Kidney tubule cell (primary cell): ENCODE measurements at places on chromosomes 5 and 9.

DNA sequence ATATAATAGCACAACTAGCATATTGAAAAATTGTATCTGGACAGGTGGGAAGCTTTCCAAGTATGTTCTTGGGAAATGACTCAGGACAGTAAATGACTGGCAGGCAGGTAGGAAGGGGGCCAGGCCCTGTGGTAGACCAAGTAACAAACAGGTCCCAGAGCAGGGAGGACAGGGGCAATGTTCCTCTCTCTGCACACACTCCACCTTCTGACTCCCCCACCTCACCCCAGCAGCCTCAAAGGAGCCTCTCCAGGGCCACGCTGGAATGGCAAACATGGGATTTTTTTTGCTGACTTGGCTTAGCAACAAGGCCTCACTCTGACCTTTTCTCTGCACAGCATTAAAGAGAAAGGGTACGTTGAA, 31.1 kb upstream of the IQGAP2 start:
- DNase-seq = peak; percentile 33

GRCh38 chr5:159749146-159749545, 167.1 kb upstream of the ADRA1B start:
- DNase-seq = no peak

DNA sequence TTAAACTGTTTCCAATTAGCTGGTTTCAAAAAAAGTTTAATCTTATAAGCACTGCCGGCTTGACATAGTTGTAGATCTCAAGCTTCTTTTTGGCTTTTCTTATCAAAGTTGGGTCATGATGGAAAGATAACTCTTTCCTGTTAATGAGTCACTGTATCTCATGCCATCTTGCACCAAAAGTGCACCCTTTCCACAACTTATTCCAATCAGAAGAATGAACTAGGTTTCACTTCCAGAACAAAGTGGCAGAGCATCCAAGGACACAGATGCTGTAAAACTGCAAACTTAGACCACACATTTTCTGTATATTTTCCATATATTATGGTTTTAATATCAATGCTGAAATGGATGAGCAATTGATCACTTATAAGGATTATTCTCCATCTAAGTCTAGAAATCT, 198.2 kb downstream of the GLIS3 start:
- DNase-seq = no peak

- no peak for DNase-seq
Observed at GRCh38 chr9:27722866-27723265, 149.6 kb upstream of the C9orf72 start.

GRCh38 chr5:120509053-120509452, 45.0 kb downstream of the PRR16 start:
- DNase-seq = no peak

DNA sequence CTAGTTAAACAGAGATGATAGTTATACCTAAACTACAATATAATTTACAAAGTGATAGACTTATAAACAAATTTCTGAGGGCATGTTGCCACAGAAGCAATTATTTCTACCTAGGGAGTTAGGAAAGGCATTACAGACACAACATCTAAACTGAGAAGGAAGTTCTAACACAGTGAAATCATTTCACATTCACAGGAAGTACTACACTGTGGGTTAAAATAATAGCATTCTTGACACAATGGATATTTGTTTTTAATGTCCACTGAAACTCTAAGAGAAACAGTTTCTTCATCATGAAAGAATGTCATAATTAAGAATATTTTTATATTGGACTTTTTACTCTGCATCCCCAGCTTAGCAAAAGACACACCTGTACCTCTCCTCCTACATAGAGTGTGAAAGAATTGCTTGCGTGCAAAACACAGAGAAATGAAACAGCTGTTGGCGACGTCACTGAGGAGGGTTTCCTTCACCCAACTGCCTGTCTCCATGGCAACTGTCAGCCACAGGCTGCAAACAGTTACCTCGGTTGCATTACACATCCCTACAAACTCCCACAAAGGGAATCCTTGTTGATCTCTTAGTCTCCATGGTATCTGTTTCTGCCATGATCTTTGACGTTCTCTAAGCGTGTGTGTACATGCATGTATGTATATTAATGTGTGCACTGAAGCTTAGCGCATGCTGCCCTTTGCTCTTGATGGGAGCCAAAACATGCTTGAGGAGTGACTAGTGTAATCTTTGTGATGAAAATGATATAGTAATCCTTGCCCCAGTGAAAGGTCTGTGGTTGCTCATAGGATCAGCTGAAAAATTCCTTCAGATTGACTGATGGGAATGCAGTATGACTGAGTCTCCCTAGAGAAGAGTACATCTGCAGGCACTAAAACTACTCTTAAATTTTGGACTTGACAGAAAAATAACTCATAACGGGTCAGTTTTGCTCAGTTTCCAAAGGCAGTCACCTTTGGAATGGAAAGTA, 168.5 kb downstream of the ACTL7B start:
- DNase-seq = peak; percentile 93

DNA sequence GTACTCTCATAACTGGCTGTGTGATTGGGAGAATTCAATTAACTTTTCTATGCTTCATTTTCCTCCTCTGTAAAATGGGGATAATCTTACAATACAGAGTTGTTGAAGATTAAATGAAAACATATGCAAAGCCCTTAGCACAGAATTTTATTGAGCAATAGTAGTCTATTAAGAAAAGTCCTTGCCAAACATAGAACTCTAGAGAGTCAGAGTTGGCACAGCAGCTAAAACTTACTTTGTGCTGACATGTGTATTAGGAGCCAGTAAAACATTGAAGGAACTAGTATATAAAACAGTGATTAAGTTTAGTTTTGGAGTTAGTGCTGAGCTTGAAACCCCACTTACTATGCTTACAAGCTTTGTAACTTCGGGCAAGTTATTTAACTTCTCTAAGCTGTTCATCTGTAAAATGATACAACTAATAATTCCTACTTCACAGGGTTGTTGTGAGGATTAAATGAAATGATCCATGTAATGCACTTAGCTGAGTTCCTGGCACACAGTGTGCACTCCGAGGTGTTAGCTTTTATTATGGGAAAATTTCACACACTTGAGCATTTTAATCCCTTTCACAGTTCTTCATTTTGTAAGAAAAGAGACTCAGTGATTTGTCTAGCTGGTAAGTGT, 20.0 kb upstream of the GRIN3A start:
- no peak for DNase-seq

GRCh38 chr9:134682651-134683364, 41.2 kb downstream of the COL5A1 start:
- DNase-seq = no peak

DNA sequence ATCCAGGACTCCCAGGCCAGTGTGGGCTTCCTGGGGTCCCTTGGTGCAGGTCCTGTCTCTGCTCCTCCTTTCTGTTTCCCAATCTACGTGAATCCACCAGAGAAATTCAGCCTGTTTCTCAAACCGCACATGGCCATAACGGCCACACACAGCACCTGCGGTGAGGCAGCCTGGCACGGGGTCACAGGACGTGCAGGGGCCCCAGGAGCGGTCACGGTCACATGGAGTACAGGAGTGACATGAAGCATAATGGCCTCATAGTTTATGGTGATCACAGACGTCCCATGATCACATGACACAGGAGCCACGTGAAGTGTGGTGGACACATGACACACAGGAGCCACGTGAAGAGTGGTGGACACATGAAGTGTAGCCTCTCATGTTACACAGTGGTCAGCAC, 248.5 kb upstream of the IRX4 start:
- DNase-seq = no peak

DNA sequence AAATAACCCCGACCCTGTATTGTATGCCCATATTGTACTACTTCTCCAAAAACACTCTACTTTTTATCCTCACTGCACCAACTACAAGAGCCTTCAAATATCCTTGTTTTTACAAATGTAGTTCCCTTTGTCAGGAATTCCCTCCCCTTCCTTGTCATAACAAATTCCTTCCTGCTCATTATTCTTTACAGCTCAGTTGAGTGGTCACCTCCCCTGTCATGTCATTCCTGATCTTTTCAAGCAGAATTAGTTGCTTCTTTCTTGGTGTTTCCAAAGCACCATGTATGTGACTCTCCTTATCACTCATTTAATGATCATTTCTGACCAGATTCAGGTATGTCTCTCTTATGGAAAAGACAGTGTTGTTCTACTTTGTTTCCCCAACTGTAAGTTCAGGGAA, 194.2 kb upstream of the SMC2 start:
- DNase-seq = no peak

DNA sequence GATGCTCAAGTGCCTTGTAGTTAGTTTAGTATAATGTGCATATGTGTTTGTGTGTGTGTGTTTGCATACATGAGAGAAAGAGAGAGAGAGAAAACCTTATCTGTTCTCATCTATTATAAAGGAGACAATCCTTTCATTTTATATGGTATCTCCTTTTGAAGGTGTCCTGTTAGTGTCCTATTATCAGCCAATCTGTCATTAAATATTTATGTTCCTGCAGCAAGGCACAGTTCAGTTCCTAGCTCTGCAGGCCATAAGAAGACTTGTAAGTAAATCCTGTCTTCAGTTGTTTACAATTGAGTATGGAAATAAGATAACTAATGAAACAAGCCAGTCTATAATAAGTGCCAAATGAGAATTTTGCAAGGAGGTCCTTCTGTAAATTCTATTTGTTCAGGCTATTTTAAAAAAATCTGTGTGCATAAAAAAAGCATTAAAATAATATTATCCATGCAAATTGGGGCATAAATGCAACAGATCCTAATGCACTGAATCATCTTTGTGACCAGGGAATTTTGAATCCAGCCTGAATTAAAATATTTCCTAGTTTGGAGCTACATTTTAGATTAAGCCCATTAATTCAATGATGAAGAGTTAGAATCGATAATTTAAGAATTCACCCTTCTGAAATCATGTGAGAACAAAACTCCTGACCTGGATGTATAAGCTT, 18.1 kb downstream of the MAP1B start:
- no peak for DNase-seq

DNA sequence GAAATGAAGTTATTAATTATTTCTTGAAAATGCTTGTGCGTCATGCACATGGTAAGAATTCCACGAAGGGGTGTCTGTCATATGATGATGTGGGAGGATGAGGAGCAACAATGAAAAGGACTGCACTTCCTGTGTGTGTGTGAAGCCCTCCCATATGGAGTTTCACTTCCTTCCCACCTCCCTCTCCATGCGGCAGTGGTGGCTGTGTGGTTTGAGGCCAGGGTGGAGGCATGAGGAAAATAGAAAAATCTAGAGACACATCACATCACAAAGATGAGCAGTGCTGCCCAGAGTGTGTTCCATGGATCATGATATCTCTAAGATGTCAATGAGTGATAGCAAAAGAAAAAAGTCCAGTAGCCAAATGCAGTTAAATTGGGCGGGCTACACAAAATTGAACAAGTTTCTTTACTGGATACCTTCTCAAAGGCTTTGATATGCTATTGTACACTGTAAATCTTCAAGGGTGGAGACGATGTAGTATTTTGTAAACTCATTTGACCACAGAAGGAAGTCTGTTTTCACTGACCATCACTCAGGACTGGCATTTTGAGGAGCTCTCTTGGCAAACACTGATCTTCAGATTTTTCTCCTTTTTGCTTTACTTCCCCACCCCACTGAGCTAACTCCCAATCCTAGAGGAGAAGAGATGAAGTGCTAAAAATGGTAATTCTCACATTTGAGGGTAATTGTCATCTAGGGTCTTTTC, 55.7 kb upstream of the EQTN start:
- no peak for DNase-seq

- peak; percentile 22 for DNase-seq
Observed at GRCh38 chr9:136140966-136141365, 22.3 kb upstream of the TMEM250 start.

DNA sequence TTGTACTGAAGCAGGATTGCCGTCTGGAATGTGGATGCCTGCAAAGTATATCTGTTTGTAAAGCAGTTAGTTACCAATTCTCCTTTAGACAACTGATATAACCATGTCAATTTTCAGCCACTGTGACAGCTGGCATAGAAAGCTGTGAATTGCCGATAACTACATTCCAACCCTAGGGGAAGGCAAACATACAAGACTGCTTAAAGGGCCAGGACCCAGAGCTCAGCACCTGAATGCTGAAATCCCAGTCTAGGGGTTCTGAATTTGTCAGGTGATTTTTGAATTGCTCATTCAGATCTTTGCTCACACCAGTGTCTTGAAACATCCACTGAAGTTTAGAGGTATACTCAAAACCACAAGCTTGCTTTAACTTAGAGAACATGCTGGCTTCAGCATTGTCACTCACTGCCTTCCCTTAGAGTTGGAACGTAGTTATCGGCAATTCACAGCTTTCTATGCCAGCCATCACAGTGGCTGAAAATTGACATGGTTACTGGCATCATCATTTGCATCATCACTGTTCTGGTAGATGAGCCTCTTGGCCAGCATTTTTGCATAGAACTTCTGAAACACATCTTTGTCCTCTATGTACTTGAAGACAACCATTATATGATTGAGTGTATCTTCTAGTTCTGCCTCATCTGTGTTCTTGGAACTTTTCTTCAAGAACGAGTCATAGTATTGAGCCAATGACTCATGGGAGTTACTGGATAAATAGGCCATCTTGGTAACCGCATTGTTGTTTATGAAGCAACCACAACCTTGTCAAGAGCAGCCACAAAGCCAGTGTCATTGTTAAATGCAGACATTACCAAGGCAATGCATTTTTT, 82.1 kb downstream of the CCDC192 start:
- peak; percentile 85 for DNase-seq

GRCh38 chr5:10064546-10065195, 185.0 kb downstream of the ATPSCKMT start:
- no peak for DNase-seq

DNA sequence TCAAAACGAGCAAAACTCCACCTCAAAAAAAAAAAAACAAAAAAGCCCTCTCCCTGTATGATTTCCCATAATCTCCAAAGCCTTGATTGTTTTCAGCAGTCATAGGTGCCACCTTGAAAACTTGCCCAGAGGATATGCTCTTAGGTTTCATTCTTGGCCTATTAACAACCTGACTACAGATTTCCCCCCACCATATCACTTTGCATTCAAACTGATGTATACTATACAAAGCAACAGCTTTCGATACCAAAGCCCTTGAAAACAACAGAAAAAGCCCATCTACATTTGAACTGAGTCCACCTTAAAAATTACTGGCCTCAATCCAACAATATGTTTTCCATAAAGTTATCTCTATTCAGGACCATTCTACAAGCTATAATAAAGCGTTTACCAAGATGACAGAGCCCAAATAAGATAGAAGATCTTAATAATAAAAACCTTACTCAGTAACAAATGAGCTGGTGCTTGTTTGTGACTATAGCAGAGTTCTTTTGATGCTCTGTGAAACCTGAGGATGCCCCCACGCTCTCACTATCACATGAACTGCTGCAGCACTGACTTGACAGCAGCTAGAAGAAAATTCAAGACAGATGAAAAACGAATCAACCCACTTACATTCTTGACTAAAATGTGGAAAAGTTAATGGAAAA, 44.4 kb downstream of the FNBP1 start:
- DNase-seq = no peak

DNA sequence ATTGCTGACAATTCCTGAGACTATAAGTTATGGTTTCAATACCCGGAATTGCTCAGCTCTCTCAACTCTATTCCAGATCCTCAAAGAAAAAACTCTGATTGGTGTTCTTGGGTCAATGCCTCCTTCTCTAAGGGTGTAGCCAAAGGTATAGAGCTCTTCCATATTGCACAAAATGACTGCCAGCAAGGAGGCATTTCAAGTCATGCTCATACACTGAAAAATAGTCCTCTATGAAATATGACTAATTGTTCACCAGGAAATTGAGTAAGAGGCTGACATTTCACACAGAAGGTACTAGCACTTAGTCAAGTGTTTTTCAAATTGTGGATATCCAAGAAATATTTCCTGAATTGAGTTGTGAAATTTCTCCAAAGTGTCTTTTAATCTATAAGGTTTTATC, 111.1 kb upstream of the KLF9 start:
- no peak for DNase-seq
